ENCODE measurements at places on chromosomes 2 and 18.

GRCh38 chr2:127428057-127428814, 10.0 kb downstream of the PROC start:
- DNase-seq, result no peak

DNA sequence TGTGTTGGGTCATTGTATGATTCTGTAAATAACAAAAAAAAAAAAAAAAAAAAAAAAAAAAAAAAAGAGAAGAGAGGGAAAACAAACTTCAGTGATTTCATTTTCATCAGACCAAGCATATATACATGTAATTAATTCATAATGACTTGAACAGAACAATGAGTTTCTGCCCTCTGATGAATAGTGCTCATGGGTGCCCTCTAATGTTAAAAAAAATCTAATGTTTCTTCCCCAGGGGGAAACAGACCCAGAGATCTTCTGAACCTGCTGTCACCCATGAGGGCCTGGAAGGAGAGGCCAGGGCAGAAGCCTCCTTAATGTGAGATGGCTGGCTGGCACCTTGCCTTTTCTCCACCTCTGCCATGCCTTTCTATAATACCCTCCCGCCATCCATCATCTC, 289.2 kb downstream of the ZNF521 start:
- DNase-seq, result no peak

DNA sequence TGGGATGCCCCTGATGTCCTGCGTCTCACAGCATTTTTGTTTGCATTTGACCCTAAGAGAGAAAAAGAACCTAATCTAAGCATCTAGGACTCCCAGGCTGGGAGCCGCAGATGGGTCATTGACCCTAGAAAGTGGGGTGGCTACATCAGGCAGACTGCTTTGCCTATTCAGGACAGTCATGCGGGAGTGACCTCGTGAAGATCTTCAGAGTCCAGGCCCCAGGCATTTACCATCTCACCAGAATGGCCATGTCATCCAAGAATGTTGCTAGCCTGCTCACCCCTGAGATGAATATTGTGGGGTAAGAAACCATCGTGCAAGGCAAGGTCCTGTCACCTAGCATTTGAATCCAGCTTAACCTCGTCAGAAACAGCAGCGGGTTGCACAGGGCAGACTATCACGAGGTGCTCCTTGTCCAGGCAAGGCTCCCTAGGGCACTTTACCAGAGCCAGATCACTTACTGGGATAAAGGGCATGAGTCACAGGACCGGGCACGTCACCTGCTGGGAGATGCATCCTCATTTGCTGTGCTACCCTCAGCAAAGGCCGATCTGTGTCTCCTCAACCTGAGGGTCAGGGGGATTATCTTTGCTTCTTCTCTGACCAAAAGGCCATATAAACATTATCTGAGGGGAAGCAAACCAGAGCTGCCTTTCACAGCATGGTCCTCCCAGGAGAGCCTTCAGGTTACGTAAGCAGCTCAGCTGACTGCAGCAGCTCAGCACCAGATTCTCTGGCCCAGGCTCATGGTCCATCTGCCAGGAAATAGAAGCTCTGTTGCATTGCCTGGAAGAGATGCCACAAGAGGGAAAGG, 162.3 kb downstream of the ACKR3 start:
- no peak for DNase-seq

GRCh38 chr2:99605036-99605435, 115.2 kb upstream of the REV1 start:
- DNase-seq, result no peak

GRCh38 chr18:56988022-56988421, 158.9 kb upstream of the BOD1L2 start:
- DNase-seq, result no peak

- DNase-seq, result no peak
Observed at GRCh38 chr2:48531141-48531648, 1.2 kb downstream of the STON1 start.

DNA sequence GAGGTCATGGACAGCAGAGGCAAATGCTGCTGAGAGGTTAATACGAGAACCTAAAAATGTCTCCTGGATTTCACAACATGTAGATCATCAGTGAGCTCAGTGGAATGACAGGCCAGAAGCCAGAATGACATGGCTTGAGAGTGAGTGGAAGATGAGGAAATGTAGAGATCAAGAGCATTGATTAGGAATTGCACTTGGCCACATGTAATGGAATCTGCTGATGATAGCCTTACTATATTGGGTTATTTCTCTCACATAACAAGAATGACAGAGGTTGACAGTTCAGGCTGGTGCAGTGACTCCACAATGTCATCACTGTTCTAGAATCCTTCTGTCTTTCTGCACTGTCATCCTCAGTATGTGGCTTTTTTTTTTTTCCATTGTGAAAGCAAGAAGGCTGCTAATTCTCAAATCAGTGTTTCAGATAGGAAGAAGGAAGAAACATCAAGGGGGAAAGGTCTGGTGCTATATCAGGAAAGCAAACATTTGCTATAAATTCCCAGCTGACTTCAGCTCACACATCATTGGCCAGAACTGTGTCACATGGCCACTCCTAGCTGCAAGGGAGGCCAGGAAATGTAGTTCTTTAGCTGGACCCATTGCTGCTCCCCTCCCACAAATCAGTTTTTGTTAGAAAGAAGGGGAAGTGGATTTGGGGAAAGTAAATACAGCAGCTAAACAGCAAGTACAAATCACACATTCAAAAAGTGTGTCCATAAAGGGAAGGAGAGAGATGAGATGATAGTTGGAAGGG, 127.2 kb downstream of the FAM161A start:
- DNase-seq, result no peak

- DNase-seq, result no peak
Observed at GRCh38 chr2:188159484-188159883, 132.2 kb upstream of the GULP1 start.

DNA sequence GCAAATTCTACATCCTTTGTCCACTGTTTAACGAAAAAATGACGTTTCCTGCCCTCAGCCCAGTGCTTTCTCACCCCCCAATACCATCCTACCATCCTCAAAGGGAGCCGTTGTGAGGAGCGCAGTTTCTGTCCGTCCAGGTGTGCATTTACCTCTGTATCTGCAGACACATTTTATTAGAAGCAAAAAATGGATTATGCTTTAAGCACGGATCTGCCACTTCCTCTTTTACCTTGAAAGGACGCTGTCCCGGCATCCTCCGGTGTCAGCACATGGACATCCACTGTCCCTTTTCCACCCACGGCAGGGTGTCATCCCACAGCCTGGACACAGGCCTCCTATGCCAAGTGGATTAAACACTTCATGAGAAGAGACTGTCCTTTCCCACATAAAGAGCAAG, 7.2 kb upstream of the MAL start:
- DNase-seq, result no peak

DNA sequence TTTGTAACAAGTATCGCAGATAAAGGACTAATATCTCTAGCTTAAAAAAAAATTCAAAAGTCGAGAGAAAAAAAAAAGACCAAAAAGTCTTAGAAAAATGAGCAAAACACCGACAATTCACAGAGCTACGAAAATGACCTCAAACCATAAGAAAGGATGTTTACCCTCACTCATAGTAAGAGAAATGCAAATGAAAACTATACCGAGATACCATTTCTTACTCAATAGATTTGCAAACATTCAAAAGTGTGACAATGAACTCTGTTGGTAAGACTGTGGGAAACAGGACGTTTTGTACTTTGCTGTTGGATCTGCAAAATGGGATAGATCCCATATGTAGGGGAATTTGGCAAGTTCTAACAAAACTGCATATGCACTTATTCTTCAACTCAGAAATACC, 39.9 kb upstream of the LDAH start:
- DNase-seq, result no peak

- no peak for DNase-seq
Observed at GRCh38 chr2:156158808-156159207, 173.7 kb downstream of the NR4A2 start.

DNA sequence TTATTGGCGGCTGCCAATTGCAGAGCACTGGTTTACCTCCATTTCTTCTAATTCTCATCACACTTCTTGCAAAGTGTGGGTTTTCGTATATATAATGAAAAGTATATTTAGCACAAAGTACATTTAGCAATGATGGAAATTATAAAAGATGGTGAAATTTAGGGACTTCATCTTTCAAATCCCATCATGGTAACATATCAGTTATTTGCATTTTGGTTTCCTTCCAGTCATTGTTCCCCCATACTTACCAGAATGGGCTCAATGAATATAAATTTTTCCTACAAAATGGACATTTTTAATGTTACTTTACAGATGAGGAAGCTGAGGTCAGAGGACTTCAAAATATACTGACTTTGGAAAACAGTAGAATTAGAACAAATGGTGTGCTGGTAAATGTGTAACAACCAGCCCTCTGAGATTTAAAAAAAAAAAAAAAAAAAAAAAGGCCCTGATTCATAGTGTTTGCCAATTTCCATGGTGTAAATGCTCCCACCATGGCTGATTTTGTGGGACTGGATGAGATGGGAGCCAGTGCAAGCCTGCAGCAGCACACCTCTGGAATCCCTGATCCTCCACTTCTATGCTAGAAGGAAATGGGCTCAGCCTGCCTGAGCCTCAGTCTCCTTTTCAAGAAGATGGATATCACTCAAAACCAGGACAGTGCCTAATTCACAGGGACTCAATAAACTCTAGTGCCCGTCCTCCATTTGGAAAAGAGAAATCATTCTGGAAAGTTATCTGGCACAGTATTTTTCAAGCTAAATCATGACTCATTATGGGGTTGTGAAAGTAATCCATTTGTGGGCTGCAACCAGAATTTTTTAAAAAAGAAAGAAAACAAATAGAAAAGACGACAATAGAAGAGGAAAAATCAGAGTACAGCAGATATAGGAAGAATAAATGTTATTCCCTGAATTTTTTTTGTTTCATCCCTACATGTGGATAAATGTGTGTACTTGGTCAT, 34.0 kb downstream of the LBH start:
- peak; percentile 19 for DNase-seq

GRCh38 chr2:28835781-28836180, 25.1 kb downstream of the SPDYA start:
- no peak for DNase-seq

- DNase-seq, result no peak
Observed at GRCh38 chr2:241834527-241835210, 24.0 kb downstream of the PDCD1 start.

DNA sequence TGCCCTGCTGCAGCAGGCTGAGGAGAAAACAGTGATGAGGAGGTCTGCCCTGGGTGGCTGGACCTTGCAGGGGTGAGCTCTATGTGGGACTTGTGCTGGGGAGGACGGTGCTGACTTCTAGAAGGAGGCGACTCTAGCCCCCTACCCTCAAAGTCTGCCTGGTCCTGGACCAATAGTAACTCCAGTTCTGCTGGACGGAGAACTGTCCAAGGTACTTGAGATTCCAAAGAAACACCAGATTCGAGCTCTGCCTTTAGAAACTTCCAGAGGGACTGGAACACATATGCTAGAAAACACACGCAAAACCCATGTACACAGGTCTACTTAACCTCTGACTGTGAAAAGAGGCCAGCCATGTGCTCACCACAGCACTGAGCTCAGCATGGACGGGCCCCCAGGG, 260.6 kb downstream of the TWIST2 start:
- no peak for DNase-seq

- no peak for DNase-seq
Observed at GRCh38 chr2:133266926-133267590, 301.2 kb downstream of the NCKAP5 start.

DNA sequence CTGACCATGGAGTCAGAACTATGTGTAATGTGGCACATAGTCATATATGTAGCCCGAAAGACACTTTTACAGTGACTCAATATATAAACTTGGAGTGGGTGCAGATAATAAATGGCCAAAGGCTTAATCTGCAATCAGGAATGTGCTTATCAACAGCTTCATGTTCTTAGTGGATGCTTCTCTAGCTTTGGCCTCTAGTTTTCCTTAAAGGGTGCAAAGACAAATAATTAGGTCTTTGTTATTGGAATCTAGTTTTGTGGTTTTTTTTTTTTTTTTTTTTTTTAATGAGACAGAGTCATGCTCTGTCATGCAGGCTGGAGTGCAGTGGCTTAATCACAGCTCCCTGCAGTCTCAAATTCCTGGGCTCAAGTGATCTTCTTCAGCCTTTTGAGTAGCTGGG, 625.6 kb downstream of the EPHA4 start:
- DNase-seq, result no peak

GRCh38 chr2:126643972-126644371, 12.0 kb upstream of the GYPC start:
- no peak for DNase-seq

GRCh38 chr2:33212151-33212550, 264.3 kb upstream of the RASGRP3 start:
- DNase-seq, result no peak

DNA sequence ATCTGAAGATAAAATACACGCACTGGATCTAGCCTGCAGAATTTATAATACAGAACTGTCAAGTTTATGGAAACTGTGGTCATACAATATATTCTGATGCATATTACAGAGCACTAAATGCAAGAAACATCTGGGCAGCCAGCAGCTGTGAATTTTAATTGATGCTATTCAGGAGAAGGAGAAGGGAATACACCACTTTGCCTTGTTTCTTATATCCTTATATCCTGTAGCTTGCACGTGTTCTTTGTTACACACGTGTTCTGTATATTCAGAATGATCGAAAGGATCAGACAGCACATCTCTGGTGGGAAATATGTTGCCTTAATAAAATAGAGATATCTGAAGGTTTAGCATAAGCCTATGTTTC, 335.8 kb downstream of the AGPS start:
- DNase-seq, result no peak

GRCh38 chr2:10220045-10220901, 82.4 kb upstream of the HPCAL1 start:
- DNase-seq, result no peak

DNA sequence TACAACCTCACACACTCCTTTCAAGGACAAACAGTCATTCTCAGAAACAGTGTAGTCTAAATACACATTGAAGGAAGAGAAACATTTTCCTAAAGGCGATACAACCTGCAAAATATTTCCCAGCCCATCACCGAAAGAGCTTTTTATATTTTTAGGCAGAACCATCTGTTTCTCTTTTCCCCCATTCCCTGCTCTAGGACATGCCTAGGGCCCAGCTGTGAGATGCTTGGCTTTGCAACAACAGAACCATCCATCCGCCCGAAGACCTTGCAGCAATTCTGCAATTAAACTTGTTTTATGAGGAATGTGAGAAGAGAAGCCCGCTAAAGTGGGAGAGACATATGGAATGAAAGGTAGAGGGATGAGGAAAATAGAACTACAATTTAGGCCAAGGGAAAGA, 105.6 kb upstream of the RFX8 start:
- no peak for DNase-seq

DNA sequence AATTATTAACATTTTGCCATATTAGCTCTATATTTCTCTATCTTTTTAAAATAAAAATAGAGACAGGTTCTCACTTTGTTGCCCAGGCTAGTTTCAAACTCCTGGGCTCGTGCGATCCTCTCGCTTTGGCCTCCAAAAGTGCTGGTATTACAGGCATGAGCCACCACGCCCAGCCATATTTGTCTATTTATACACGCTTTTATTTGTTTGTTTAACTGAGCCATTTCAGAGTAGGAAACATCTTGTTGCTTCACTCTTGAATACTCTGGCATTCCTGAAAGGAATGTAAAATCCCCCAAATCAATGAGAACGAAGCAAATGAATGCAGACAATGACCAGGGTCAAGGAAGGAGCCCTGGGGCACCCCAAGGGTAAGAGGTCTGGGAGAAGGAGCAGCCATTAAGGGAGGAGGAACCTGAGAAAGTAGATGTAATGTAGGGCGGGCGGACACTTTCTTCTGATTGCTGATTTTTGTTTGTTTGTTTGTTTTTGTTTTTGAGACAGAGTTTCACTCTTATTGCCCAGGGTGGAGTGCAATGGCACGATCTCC, 31.7 kb upstream of the RAB1A start:
- no peak for DNase-seq

- DNase-seq, result peak; percentile 51
Observed at GRCh38 chr2:221571551-221572218, 419 bp downstream of the EPHA4 start.

Data from activated T-cell treated with anti-CD3 and anti-CD28 coated beads, Interleukin-2, amount 50 U/mL, for 48 hours (primary cell).